B cell (primary cell): ENCODE measurements at places on chromosomes 11 and 22. TPM values are rescaled to one million over a fixed set of nuclear protein-coding genes. Genes with fewer than 3 reads are reported as not detected.

- H3K27me3 ChIP-seq: no peaks in the 10 kb centered on the region
- H3K4me1 ChIP-seq: peaks cover 14% of the 10 kb centered on the region
- no peak overlapping the region for H3K27ac ChIP-seq
- no peak overlapping the region for H3K4me3 ChIP-seq
Observed at GRCh38 chr11:35676611-35676965, 14.0 kb downstream of the TRIM44 start.

DNA sequence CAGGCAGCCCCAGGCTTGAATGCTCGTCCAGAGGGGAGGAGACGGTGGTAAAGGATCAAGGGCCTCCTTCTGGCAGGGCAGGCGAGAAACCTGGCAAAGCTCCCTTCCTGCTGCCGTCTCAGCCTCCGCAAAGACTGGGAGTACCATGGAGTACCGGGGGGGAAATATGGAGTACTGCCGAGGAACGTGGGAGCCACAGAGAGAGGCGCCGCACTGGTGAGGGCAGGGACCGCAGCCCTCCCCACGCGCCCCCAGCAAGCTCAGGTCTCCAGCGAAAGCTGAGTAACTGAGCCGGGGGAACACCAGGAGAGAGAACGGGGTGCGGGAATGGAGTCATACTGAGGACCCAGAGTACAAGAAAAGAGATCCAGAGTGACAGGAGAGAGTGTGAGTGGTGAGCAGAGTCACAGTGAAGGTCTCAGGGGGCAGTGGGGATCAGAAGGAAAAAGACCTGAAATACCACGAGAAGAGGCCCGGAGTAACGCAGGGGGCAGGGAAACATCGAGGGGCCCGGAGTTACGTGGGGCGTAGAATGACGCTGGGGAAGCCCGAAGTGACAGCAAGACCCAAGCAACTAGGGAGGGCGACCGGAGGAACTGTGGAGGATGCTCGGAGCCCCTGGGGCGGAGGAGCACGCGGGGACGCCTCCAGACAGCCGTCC is 740 bp downstream of the EML3 start:
- H3K27me3 ChIP-seq: no peaks in the 10 kb centered on the region
- H3K27ac ChIP-seq: peak overlapping the region; percentile 76
- peaks cover 10% of the 10 kb centered on the region for H3K4me1 ChIP-seq
- DNase-seq: peak; percentile 86
- peak overlapping the region; percentile 70 for H3K4me3 ChIP-seq
- no peaks in the 10 kb centered on the region for H3K36me3 ChIP-seq

P4HA3 gene
- total RNA-seq: not detected in 2 replicates

- H3K27ac ChIP-seq: no peak overlapping the region
- H3K27me3 ChIP-seq: no peaks in the 10 kb centered on the region
- H3K4me3 ChIP-seq: no peak overlapping the region
Observed at GRCh38 chr22:46242076-46242475, 8.0 kb downstream of the CDPF1 start.

GRCh38 chr11:121291896-121292494 is 576 bp upstream of the SC5D start:
- H3K27me3 ChIP-seq: no peaks in the 10 kb centered on the region
- peaks cover 12% of the 10 kb centered on the region for H3K4me1 ChIP-seq
- H3K27ac ChIP-seq: peak overlapping the region; percentile 93
- no peaks in the 10 kb centered on the region for H3K36me3 ChIP-seq
- peak overlapping the region; percentile 96 for H3K4me3 ChIP-seq

DNA sequence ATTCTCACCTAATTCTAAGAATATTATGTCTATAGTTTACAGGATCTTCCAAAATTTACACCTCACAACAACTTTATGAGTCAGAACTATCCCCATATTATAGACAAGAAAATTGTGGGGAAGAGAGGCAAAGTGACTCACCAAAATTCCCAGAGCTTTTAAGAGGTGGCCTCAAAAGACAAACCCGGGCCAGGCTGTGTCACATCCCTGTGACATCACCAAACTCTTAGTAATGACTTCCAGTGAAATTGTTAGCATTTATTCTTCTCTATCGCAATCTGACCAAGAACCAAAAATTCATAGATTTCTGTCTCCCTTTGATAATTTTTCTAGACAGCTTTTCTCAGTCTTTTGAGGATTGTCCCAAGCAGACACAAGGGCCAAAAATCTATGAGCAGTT is 134.3 kb downstream of the SNX19 start:
- H3K4me3 ChIP-seq: no peak overlapping the region
- H3K27me3 ChIP-seq: no peaks in the 10 kb centered on the region
- H3K27ac ChIP-seq: no peak overlapping the region
- no peak for DNase-seq
- no peaks in the 10 kb centered on the region for H3K4me1 ChIP-seq
- no peaks in the 10 kb centered on the region for H3K36me3 ChIP-seq

KIAA1671 gene
- total RNA-seq: 0.02 and 0.05 TPM in 2 replicates

GRCh38 chr11:73463359-73463758 is 87.2 kb downstream of the RELT start:
- DNase-seq: no peak
- H3K27me3 ChIP-seq: no peaks in the 10 kb centered on the region

PLEKHA7 gene
- 8.2 and 10.1 TPM in 2 replicates for total RNA-seq

GRCh38 chr22:48981371-48982061 is 846.2 kb downstream of the BRD1 start:
- no peaks in the 10 kb centered on the region for H3K4me1 ChIP-seq
- H3K36me3 ChIP-seq: no peaks in the 10 kb centered on the region
- no peak overlapping the region for H3K27ac ChIP-seq
- no peak for DNase-seq
- no peak overlapping the region for H3K4me3 ChIP-seq

- no peak overlapping the region for H3K4me3 ChIP-seq
- H3K27me3 ChIP-seq: no peaks in the 10 kb centered on the region
- no peaks in the 10 kb centered on the region for H3K36me3 ChIP-seq
- no peak for DNase-seq
- H3K27ac ChIP-seq: no peak overlapping the region
Observed at GRCh38 chr22:34161431-34162123, 241.3 kb upstream of the LARGE1 start.

DNA sequence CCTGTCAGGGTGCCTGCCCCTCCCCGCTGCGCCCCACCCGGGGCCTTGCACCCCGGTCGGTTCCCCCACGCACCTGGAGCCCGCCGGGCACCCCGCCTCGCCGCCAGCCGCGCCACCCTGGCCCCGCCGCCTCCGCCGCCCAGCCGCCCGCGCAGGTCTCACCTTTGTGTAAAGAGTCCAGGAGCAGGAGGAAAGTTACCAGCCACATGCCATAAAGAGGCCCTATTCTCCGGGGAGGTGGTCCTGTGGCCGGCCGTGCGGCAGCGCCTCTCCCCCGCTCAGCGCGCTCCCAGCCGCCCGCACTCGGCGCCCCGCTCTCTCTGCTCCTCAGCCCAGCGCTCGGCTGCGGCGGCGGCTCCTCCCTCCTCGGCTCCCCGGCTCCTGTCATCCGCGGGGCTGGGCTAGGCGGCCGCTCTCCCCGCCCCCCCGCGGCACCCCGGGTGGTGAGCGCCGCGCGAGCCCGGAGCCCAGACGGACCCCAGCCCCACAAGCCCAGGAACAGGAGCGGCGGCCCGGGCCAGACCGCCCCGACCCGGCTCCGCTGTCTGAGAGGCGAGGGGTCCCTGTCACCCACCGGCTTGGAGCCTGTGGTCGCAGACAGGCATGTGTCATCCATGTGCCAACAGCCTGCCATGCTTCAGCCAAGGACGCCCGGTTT is at the start of gene DSCAML1:
DSCAML1 (minus strand) TSS at position 345 of the 658 bp plus-strand sequence; CDS start at position 208, 137 bp downstream.
- H3K27me3 ChIP-seq: peaks cover 21% of the 10 kb centered on the region
- H3K36me3 ChIP-seq: no peaks in the 10 kb centered on the region
- peak within 1 kb of the TSS; percentile 32 for H3K4me3 ChIP-seq
- DNase-seq: peak; percentile 46
- H3K27ac ChIP-seq: no peak within 1 kb of the TSS

- H3K27ac ChIP-seq: no peak overlapping the region
- H3K36me3 ChIP-seq: no peaks in the 10 kb centered on the region
- H3K27me3 ChIP-seq: no peaks in the 10 kb centered on the region
- no peaks in the 10 kb centered on the region for H3K4me1 ChIP-seq
- peak; percentile 48 for DNase-seq
- no peak overlapping the region for H3K4me3 ChIP-seq
Observed at GRCh38 chr11:84558085-84558905, 1068.8 kb downstream of the DLG2 start.

GRCh38 chr22:40302149-40302548 is 44.2 kb upstream of the ADSL start:
- H3K27ac ChIP-seq: no peak overlapping the region
- DNase-seq: no peak
- H3K36me3 ChIP-seq: peaks cover 3% of the 10 kb centered on the region
- no peak overlapping the region for H3K4me3 ChIP-seq
